ENCODE measurements at places on chromosomes 6 and 20. TPM values are rescaled to one million over a fixed set of nuclear protein-coding genes. Genes with fewer than 3 reads are reported as not detected.

DNA sequence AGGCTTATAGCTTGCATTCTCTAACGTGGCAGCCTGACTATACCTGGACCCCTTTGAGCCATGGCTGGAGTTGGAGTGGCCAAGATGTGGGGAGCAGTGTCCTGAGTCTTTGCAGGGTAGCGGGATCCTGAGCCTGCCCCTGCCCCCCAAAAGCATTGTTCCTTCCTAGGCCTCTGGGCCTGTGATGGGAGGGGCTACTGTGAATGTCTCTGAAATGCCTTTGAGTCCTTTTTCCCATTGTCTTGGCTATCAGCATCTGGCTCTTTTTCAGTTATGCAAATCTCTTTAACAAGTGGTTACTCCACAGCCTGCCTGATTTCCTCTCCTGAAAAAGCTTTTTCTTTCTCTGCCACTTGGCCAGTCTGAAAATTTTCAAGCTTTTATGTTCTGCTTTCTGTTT is 17.0 kb upstream of the PRL start:
- no peaks in the 10 kb centered on the region for H3K4me1 ChIP-seq
- H3K4me3 ChIP-seq: no peak overlapping the region
- H3K27me3 ChIP-seq: no peaks in the 10 kb centered on the region
- no peaks in the 10 kb centered on the region for H3K36me3 ChIP-seq
- no peak overlapping the region for H3K27ac ChIP-seq
- no peak for DNase-seq

- H3K27me3 ChIP-seq: no peaks in the 10 kb centered on the region
- DNase-seq: no peak
- H3K4me1 ChIP-seq: no peaks in the 10 kb centered on the region
- H3K36me3 ChIP-seq: no peaks in the 10 kb centered on the region
- H3K27ac ChIP-seq: no peak overlapping the region
These were observed 393.9 kb downstream of the KIF16B start for GRCh38 chr20:16179371-16179770.

GRCh38 chr20:49928411-49929141 is 7.6 kb upstream of the RNF114 start:
- H3K27me3 ChIP-seq: no peaks in the 10 kb centered on the region
- H3K27ac ChIP-seq: peak overlapping the region; percentile 50
- DNase-seq: peak; percentile 82
- no peaks in the 10 kb centered on the region for H3K36me3 ChIP-seq
- no peak overlapping the region for H3K4me3 ChIP-seq

DNA sequence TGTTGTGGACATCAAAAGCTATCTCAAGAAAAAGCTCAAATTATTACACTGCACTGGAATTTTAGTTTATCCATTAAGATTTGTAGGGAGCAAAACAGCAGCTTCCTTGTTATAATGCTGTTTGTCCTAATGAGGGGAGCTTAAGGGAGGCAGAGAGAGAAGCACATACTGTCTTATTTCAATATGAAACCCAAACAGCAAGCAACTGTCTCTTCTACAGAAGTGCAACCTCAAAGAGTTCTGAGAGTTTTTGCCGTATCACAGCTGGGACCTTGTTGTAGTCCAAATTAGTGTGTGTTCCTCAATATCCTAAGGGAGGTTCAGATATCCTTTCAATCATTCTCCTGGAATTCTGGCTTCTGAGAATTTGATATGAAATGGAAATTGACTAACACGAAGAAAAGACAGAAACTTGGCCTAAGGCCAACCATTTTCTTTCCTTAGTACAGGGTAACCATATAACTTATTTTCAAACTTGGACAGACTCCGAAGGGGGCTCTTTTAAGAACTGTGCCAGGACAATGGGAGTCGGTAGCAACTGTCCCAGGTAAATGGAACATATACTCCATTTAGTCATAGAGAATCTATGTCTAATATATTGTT is 149.3 kb upstream of the CCN2 start:
- DNase-seq: no peak
- no peaks in the 10 kb centered on the region for H3K4me1 ChIP-seq
- no peak overlapping the region for H3K27ac ChIP-seq
- no peaks in the 10 kb centered on the region for H3K27me3 ChIP-seq
- H3K4me3 ChIP-seq: no peak overlapping the region
- no peaks in the 10 kb centered on the region for H3K36me3 ChIP-seq

DNA sequence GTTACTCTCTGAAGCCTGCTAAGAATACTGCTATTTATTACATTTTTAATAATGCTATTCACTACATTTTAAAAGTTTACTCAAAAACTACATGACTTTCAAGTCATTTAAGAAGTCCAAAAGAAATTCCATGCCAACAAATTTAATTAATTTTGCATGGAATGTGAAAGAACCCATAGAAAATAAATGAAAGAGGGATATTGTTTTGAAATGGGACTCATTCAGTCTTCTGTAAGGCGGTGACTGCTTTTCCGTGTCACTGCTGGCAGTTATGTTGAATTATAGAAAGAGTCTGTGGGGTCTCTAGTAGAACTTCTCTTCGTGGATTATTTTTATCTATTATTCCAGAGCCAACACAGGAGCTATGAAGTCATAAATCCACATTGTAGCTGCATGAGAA is 211.2 kb downstream of the LAMA2 start:
- no peaks in the 10 kb centered on the region for H3K36me3 ChIP-seq
- no peaks in the 10 kb centered on the region for H3K4me1 ChIP-seq
- peak overlapping the region; percentile 19 for H3K27ac ChIP-seq
- no peaks in the 10 kb centered on the region for H3K27me3 ChIP-seq
- no peak overlapping the region for H3K4me3 ChIP-seq
- no peak for DNase-seq

GRCh38 chr6:147841547-147842148 is 333.2 kb downstream of the SAMD5 start:
- no peak overlapping the region for H3K4me3 ChIP-seq
- H3K36me3 ChIP-seq: no peaks in the 10 kb centered on the region
- DNase-seq: no peak
- H3K27ac ChIP-seq: no peak overlapping the region
- no peaks in the 10 kb centered on the region for H3K4me1 ChIP-seq
- no peaks in the 10 kb centered on the region for H3K27me3 ChIP-seq

DNA sequence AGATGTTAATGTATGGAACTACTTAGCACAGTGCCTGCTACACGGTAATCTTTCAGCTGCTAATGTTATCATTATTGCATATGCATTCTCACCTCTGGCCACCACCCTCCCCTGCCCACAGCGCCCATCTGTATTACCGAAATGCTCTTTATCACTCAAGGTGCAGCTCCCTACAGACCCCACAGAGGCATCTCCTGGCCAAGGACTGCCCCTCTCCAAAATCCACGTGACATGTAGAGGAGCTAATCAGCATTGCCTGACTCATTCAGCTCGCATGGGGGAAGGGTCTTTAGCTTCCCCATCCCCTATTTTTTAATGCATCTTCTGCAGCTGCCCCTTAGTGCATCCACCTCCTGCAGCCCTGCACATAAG is 41.8 kb downstream of the SLC22A23 start:
- no peaks in the 10 kb centered on the region for H3K27me3 ChIP-seq
- no peak overlapping the region for H3K27ac ChIP-seq
- no peak for DNase-seq
- no peaks in the 10 kb centered on the region for H3K36me3 ChIP-seq
- no peaks in the 10 kb centered on the region for H3K4me1 ChIP-seq
- H3K4me3 ChIP-seq: no peak overlapping the region

- H3K36me3 ChIP-seq: no peaks in the 10 kb centered on the region
- no peaks in the 10 kb centered on the region for H3K4me1 ChIP-seq
- no peaks in the 10 kb centered on the region for H3K27me3 ChIP-seq
- H3K27ac ChIP-seq: no peak overlapping the region
These were observed 6.4 kb upstream of the METTL24 start for GRCh38 chr6:110364364-110365105.

DNA sequence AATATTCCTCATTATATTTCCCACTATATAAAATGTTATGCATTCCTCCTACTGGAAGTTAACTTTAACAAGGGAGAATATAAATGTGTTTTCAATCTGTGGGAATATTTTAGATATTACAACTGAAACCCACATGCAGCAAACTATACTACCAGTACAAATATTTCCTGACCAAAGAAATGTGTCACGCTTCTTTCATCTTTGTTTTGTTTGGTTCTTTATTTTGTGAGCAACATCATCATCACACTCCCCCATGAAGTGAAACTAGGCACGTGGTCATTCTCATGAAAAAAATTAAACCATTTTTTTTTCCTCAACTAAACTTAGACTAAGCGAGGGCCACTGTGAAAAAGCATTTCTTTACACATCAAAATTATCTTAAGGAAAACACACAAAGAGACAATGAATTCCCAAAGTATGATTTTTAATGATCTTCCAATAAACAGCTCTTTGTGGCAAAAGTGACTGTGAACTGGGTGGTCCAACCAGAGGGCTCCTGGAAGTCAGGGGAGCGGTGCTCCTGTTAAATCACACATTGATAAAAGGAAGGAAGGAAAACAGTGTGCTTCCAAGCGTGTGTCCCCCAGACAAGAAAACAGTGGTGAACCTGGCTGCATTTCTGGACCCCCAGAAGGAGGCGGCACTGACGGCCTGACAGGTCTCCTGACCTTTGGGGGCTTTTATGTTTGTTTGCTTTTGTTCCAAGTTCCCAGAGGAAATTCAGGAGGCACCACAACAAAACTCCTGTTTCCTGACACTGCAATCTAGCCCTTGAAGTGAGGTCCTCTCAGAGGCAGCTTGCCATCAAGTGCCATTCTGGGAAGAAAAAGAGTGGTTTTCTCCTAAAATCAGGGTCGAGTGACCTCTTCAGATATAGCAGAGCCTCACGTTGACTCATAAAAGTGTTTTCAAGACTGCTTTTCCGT is 166.8 kb upstream of the FOXQ1 start:
- H3K36me3 ChIP-seq: no peaks in the 10 kb centered on the region
- H3K27ac ChIP-seq: no peak overlapping the region
- H3K4me1 ChIP-seq: no peaks in the 10 kb centered on the region
- H3K27me3 ChIP-seq: no peaks in the 10 kb centered on the region
- no peak for DNase-seq

GRCh38 chr20:63693083-63693732 is 3.2 kb upstream of the TNFRSF6B start:
- H3K4me3 ChIP-seq: no peak overlapping the region
- no peak overlapping the region for H3K27ac ChIP-seq
- H3K36me3 ChIP-seq: no peaks in the 10 kb centered on the region
- H3K4me1 ChIP-seq: peaks cover 14% of the 10 kb centered on the region

DNA sequence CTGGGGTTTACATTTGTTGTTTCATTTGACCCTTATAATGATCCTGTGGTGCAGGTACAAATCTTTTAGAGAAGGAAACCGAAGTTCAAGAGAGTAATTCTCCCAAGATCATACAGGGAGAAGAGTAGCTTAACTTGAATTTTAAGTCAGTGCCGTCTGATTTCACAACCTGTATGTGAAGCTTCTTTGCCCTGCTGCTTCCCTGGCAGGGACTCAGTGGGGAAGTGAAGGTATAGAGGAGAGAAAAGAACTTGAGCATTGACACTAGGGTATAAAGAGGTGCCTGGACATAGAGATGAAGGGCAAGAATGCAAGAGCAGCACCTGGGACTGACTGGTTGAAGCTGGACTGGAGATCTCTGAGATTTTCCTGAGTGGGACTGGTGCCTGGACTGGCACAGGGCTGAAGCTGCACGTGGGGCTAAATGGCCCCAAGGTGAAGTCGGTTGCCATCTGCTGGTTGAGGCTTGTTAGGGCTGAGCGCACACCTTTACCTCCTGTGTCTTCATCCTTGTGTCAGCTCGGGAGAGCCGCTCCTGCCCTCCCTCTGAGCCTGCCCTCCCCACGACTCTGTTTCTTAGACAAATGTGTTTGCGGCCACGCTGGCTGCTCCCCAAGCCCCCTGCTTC is 41.8 kb downstream of the FARS2 start:
- H3K36me3 ChIP-seq: no peaks in the 10 kb centered on the region
- H3K4me1 ChIP-seq: no peaks in the 10 kb centered on the region
- no peak overlapping the region for H3K4me3 ChIP-seq
- no peak overlapping the region for H3K27ac ChIP-seq
- peak; percentile 71 for DNase-seq

DNA sequence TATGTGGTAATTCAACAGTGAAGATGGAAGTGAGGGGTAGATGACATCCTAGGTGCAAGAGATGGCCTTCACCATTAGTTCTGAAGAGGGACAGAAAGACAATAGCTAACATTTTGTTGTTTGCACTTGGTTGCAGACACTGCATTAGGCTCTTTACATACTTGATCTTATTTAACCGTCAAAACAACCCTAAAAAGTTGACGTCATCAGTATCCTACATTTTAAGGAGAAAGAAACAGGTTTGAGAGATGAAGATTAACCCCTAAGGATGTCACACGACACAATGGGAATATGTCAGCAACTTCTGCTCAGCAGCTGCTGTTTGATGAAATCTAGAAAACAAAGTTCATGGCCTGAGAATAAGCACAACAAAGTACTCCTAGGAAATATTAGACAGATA is 72.6 kb upstream of the MC3R start:
- H3K27me3 ChIP-seq: no peaks in the 10 kb centered on the region
- no peaks in the 10 kb centered on the region for H3K36me3 ChIP-seq
- no peak overlapping the region for H3K27ac ChIP-seq
- no peaks in the 10 kb centered on the region for H3K4me1 ChIP-seq
- no peak for DNase-seq
- no peak overlapping the region for H3K4me3 ChIP-seq

DNA sequence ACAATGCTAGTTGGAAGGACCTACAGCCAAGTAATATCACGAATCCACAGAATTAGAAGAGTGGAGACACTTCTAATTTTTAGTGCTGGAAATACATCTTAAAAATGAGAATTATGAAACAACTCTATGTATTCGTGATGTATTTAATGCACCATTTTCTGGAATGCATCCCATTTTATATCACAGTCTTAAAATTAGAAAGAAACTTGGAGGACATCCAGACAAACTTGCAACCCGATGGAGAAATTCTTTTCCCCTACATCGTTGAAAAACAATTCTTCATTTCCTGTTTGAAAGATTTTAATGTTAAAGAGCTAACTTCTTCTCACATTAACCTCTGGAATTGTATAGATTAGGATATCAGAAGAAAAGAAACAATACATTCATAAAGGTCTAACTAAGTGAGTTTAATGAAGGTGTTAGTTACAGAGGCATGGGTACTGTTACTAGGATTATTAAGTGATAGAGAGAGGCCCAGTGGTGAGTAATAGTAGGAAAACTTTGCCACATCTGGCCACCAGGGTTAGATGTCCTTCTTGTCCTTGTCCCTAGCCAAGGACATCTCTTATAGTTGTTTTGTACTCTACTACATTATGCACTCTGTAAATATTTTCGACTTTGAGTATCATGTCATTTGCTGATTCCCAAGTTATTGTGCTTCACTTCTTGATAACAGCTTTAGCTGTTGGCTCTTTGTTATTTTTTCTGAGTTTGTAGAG is 502.4 kb upstream of the PTCHD4 start:
- no peaks in the 10 kb centered on the region for H3K4me1 ChIP-seq
- no peaks in the 10 kb centered on the region for H3K27me3 ChIP-seq
- H3K4me3 ChIP-seq: no peak overlapping the region
- no peak for DNase-seq
- H3K27ac ChIP-seq: no peak overlapping the region

- H3K36me3 ChIP-seq: no peaks in the 10 kb centered on the region
- H3K27ac ChIP-seq: no peak overlapping the region
- no peaks in the 10 kb centered on the region for H3K27me3 ChIP-seq
- H3K4me1 ChIP-seq: no peaks in the 10 kb centered on the region
- DNase-seq: no peak
These were observed 803 bp downstream of the MICB start for GRCh38 chr6:31498748-31499147.

Gene PNISR
- 206 TPM for total RNA-seq

Gene ALDH5A1
- 6.1 TPM for total RNA-seq

Gene PNLDC1
- total RNA-seq: not detected

Gene TOX2
- 0.44 TPM for total RNA-seq

Gene BPIFB4
- not detected for total RNA-seq

Gene GATA5
- total RNA-seq: not detected

Gene RPL7L1
- 107 TPM for total RNA-seq

Gene CLVS2
- not detected for total RNA-seq

Data from breast epithelium (tissue), 4 donors.